ENCODE measurements at places on chromosomes 12 and 14. TPM values are rescaled to one million over a fixed set of nuclear protein-coding genes. Genes with fewer than 3 reads are reported as not detected.

Gene SLC5A8
- not detected for total RNA-seq

DNA sequence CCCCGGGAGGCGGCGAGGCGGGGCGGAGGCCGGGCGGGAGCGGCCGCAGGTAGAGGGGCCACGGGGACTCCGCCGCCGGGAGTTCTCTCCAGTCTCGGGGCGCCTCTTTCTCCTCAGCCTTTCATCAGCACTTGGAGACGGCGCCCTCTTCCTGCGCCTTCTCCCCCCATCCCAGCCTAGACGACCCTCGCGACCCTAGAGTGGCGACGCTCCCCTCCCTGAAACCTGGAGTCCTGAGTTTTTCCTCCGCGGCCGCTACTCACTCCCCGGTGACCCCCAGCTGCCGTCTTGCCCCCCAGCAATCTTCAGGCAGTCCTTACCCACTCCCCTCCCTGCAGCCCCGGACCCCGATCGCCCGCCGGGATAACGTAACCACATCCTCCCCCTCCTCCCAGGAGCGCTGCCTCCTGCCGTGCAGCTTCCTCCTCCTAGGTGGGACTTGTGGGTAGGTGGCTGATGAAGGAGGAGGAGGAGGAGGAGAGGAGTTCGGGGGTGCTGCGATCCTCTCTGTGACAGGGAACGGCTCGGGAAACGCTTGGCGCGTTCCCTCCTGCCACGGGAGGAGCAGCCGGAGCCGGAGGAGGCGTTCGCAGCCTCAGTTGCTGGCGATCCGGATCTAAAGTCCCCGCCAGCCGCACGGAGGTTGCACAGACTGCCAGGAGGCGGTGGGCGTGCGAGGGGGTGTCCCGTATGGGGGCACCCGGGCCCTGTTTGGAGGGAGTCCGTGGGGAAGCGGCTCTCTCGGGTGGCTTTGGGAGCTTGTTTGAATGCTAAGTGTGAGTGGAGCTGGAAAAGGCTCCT lies 891 bp downstream of the PLEKHA5 start:
- DNase-seq, result peak; percentile 26

- no peak for DNase-seq
These were observed 25.9 kb downstream of the SUDS3 start for GRCh38 chr12:118402251-118402650.

GRCh38 chr14:59422069-59422881 lies 42.9 kb downstream of the GPR135 start:
- DNase-seq, result no peak

Gene FBLN5
- 15.4 TPM for total RNA-seq

- peak; percentile 63 for DNase-seq
These were observed 4.9 kb downstream of the NFATC4 start for GRCh38 chr14:24372701-24373416.

Gene MUCL1
- not detected for total RNA-seq

- DNase-seq, result peak; percentile 75
These were observed 21.3 kb downstream of the FKBP11 start for GRCh38 chr12:48903982-48904411.

Gene ZDHHC22
- total RNA-seq, result not detected

DNA sequence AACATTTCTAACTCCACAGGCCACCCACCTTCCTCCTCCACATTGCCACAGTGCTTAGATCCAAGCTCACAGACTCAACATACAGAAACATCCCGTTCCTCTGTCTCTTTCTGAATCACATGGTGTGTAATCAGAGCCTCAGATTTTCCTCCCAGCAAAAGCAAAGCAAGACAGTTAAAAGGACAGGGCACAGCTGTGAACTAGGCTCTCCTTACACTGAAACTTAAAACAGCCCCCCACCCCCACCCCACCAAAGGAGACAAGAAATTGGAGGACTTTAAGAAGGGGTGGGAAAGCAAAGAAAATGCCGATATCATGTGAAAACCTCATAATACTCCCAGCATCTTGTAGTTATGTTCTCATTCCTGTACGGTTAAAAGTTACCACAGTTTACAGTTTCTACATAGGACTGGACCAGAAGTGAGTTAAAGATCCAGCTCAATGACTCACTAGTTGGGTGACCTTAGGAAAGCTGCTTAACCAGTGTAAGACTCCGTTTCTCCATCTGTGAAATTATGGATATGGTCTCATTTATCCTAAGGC lies 4.8 kb downstream of the YBX3 start:
- DNase-seq, result no peak

- DNase-seq, result no peak
These were observed 6.7 kb downstream of the RIMBP2 start for GRCh38 chr12:130709151-130709970.

GRCh38 chr12:94263905-94264561 lies 115.7 kb downstream of the PLXNC1 start:
- DNase-seq, result no peak

DNA sequence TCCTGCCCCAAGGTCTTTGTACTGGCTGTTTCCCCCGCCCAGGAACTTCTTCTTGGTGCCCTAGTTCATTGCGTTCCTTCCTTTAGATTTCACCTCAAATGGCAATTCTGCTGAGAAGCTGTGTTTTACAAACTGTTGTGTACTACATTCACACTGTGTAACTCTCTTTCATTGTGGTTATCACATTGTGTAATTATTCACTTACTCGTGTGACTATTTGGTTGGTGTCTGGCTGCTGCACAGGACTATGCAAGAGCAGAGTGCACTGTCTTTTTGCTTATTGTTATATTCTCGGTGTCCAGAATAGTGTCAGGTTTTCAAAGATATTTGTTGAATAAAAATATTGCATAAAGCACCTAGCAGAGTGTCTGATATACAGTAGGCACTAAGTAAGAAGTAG lies 177.2 kb upstream of the PRICKLE1 start:
- no peak for DNase-seq

DNA sequence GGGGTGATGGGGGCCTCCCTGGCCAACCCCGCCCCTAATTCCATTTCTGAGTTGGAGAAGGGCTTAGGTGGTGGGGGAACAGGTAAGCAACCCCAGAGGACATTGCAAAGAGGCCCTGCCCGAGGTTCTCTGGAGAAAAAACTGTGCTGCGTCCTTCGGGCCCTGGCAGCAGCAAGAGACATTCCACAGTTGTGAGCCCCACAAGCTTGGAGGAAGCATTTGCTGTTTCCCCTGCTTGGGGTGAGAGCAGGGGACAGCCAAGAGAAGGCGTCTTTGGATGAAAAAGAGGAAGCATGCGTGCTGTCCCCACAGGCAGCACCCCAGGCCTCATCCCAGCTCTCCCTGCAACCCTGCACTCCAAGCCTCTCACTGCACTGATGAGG lies 1.3 kb downstream of the BDKRB2 start:
- DNase-seq, result no peak

Gene SLC4A8
- not detected for total RNA-seq

GRCh38 chr12:73678335-73678734 lies 859.3 kb upstream of the ATXN7L3B start:
- DNase-seq, result no peak

Gene EFS
- 1.4 TPM for total RNA-seq

DNA sequence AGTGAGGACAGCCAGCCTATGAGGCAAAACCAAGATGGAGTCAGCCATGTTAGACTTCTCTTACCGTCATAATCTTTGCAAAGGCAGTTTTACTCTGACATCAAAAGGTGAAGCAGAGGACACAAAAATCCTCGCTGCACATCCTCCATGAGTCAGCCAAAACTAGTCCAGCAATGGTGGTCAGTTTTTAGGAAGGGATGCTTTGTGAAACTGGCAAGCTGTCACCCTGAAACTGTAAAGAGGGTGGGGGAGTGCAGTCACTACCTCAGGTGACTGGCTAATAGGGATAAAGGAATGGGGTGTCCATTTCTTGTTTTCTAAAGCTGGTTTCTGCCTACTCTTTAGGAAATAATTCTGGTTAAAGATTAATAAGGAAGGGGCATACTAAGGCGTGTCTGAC lies 5.4 kb upstream of the CIPC start:
- DNase-seq, result no peak

Gene HOXC4
- total RNA-seq, result 1.6 TPM

GRCh38 chr14:68981539-68981976 lies 2.5 kb upstream of the ACTN1 start:
- DNase-seq, result no peak

DNA sequence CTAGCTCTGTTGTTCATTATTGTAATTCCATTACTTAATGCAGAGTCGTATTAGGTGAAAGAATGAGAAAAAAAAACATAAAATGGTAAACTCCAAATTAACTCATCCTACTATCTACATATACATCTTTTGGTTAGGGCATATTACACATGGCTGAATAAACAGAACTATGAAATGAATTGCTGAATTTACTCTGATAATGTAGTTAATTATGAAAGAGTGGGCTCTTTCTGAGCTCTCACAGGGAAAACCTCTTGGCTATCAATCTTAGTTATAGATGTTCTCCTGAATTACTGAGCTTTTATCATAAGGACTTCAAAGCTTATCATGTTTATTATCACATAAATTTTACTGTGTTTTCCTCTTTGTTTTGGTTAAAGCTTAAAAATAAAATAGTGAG lies 798.5 kb upstream of the MDGA2 start:
- DNase-seq, result no peak

Gene KRT79
- not detected for total RNA-seq

Gene HNF1A
- total RNA-seq, result not detected

GRCh38 chr12:212715-213526 lies 1.0 kb downstream of the SLC6A12 start:
- DNase-seq, result no peak

Gene RGS6
- total RNA-seq, result 0.42 TPM

Gene LMO3
- total RNA-seq, result 0.10 TPM

GRCh38 chr12:98727196-98727595 lies 82.1 kb downstream of the APAF1 start:
- no peak for DNase-seq

DNA sequence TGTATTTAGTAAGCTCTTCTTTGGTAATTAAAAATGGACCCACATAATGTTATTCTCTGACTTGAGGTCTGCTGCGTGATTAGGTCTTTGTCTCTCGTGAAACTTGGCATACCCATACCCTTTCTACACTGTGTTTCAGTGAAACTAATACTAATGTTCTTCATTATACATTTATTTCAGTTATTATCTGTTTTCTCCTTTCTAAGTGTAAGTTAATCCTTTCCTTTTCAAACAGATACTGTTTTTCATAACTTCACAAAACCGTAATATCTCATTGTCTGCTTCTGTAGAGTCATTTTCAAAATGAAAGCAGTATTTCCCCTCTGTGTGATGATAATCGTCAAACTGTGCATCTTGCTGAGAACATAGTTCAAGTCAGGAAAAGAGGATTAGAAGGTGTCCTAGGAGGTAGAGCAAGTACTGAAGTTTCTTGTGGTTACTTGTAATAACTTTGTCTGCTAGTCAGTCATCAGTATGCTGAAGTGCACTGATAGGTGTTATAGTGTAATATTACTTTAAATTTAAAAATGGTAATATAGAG lies 15.9 kb downstream of the PYROXD1 start:
- DNase-seq, result no peak

- DNase-seq, result peak; percentile 85
These were observed 25.9 kb upstream of the LGALS3 start for GRCh38 chr14:55103005-55103640.

DNA sequence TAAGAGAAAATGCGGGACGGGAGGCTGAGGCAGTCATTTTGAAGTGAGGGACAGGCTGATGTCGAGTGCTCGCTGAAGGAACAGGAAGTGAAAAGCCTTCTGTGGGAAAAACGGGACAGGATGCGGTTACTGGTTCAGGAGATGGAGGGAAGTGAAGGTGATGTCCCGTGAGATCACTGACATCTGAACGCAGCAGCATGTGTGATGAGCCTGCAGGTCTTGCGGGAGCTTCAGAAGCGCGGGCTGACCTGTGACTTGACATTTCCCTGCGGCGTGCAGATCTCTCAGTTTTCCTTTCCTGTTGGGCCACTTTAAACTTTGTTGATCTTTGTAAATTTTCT lies 77.8 kb downstream of the DDX51 start:
- no peak for DNase-seq

DNA sequence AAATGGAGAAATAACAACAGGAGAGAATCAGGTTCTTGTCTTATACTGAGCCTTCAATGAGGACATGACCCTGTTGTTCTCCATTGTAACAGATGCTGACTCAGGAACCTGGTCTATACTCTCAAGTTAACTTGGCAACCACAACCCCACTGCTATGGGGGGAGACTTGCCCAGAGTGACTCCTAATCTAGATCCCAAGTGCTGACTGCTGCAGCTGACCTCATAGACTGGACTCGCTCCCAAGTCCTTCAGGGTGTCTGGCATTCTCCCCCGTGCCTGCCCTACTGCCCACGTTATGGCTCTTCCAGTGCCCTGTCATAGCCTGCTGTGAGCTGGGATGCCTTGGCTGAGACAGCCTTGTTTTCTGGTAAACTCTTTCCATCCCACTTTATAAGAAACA lies 37.1 kb downstream of the NID2 start:
- peak; percentile 57 for DNase-seq

DNA sequence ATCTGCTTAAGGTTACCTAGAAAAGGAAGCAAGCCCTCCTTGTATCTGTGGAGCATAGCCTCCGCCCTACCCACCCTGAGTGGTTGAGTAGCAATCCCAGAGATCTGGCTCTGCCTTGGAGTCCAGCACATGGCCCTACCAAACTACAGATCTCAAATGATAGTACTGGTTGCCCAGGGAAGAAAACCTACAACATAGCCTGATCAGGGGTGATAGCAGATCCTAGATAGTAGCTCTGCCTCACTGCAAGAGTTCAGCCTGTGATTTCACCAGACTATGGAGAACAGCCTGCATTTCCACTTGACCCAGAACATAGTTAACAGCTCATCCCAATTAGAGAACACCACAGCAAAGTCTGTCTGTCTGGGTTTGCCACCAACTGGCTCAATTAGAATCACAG lies 279.5 kb downstream of the ETNK1 start:
- no peak for DNase-seq

GRCh38 chr12:108697905-108698304 lies 33.4 kb downstream of the CORO1C start:
- DNase-seq, result no peak

- DNase-seq, result no peak
These were observed 15.8 kb downstream of the DIP2B start for GRCh38 chr12:50520416-50521207.

DNA sequence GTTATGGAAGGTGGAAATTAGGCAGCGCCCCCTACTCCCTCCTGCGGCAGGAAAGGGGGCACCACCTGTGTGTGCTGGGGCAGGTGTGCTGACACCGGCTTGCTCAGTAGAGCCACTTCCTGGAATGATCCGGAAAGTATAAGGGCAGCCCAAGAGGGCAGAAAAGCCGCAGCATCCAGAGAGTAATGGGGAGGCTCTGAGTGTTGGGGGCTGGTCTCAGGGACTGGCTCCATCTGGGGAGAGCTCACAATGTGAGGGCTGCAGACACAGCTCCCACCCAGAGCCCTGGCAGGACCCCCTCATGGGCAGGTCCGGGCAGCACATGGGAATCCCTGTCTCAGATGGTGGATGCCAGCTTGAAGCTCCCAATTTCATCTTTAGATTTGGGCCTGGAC lies 187.6 kb upstream of the C14orf180 start:
- no peak for DNase-seq

DNA sequence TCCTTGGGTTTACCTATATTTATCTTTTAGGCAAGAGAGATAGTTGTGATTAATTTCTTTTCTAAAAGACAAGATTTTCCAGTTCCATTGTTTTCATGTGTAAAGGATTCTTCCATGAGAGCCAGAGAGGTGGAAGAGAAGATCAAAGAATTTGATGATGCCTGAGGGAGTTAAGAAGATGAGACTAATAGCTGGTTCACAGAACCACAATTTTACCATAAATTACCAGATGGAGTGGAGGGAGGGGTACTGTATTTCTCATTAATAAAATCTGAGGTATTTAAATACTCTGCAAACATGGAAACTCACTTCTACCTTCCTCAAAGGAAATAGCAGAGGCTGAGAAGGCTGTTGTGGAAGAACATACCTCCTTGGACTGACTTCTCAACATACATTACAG lies 34.6 kb downstream of the ALKBH1 start:
- DNase-seq, result no peak

Gene CLEC4A
- total RNA-seq, result 0.67 TPM

- no peak for DNase-seq
These were observed 1500.7 kb upstream of the FLRT2 start for GRCh38 chr14:84029246-84029645.

All from psoas muscle (tissue), 8 donors.